ENCODE measurements at places on chromosomes 3 and 15.

DNA sequence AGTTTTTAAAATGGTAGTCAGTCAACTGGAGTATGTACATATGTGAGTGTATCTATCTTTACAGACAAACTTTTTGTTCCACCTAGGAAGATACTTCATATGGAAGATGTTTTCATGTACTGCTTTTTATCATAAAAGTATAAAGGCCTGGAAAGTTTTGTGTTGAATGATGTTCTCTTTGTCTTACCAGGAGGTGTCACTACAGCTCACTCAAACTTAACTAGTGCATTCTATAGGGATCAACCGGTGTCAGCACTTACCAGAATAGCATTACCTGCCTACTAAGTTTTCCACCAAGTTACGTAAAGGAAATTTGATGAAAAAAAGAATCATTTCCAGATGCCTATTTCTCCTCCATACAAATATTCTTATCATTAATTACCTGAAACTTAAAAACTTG is 522.6 kb upstream of the SEMA6D start:
- no peak for DNase-seq

GRCh38 chr3:33201195-33201594 is 17.4 kb downstream of the SUSD5 start:
- no peak for DNase-seq

DNA sequence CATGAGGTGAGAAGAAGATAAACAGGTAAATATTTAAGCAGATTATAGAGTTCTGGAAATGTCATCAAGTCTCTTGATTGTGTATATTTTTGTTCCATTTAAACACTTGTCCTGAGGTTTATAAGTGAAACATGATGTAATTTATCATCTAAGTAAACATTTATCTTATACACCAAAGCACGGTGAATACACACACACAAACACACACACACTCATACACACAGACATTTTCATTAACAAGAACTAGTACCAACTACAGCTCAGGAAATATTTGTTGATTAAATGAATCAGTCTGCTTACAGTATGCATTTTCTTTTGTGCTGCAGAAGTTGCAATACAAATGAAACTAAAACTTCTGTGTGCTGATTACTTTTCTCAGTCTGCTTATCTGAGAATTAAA is 357.3 kb downstream of the ZBTB20 start:
- DNase-seq, result no peak

DNA sequence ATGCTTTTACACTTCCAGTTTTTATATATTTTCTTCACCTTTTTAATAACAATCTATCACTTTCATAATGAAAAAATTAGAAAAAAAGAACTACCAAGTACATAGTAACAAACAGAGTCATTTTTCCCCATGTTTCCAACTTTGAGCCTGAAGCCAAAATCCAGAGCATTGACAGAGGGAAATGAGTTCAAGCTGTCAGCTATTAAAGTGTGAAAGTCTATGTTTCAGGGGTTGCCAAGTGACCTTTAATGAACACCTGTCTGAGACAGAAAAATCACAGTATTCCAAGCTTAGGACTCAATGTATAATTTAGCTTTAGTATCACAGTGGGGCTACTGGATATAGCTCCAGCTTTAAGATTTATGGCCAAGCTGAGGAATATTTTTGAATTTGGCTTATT is 128.3 kb upstream of the GADL1 start:
- no peak for DNase-seq

DNA sequence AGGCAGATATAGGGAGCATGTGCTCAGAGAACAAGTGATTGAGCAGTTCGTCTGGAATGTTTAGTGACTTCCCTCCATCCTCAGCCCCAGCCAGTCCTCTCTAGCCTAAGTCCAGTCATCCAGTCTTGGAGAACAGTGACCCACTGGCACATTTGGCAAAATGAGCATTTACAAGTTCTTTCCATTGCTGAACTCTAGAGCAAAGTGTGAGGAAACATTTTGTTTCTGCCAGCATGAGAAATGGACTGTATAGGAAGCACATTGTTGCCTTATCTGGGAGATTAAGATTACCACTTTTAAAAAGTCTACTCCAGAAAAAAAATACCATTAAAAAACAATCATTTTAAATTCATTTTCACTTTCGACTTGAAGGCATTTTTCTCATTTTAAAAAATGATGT is 353.6 kb downstream of the SHQ1 start:
- DNase-seq, result no peak

GRCh38 chr3:81451611-81452010 is 309.8 kb downstream of the GBE1 start:
- no peak for DNase-seq

GRCh38 chr3:166582236-166582635 is 745.0 kb upstream of the BCHE start:
- DNase-seq, result no peak

Measured in retina (tissue), 1 donor.